ENCODE measurements at places on chromosomes 13 and 19. TPM values are rescaled to one million over a fixed set of nuclear protein-coding genes. Genes with fewer than 3 reads are reported as not detected.

FOXA3 gene
- total RNA-seq = 1.1 TPM

ZNF177 gene
- 1.2 TPM for total RNA-seq

- no peak for DNase-seq
These were observed at the start of gene MPND for GRCh38 chr19:4343370-4344307. Gene MPND, plus strand, starts transcription at chr19:4343562. Its CDS starts 32 bp downstream, at chr19:4343594.

DNA sequence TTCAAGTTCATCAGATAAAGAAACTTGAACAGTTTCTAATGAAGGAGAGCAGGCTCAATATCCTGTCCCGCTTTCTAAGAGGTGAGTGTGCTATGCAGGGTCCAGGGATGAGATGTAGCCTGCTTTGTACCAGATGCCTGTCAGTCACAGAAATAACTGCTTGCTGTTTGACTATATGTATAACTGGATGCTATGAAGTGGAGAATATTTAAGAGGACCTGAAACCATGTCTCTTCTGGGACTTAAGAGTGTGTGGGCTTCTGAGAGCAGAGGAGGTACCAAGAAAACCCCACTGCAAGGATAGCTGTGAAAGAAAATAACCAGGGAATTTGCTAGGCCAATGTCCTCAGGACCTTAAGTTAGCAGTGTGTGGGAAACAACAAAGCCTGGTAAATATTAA is 246.3 kb upstream of the RFC3 start:
- DNase-seq = no peak

DNA sequence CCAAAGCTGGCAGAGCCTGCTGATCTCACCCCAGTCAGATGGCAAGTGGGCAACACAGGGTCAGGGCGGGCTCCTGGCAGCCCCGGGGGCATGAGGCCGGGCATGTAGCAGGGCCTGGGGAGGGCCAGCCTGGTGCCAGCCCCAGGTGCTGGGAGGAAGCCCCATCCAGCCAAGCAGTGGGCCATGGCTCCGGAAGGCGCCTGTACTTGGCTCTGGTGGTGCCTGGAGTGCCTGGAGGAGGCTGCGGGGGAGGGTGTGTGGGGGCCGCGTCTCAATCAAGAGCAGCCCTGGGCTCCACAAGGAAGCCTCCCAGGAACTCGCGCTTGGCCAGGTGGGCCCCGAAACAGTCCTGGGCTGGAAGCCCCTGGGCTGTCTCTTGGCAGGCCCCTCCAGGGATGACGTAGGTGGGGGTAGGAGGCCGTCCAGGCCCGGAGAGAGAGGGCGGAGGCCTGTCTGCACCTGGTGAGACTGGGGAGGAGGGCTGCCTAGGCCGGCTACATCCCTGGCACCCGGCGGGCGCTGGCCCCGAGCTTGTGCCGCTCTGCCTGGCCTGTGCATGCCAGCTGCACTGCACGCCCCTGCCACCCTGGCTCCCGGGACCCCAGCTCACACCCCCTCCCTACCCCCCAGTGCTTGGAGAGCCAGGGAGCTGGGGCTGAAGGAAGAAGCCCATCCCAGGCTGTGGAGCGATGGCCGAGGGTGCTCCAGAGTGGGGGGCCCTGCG is 45.9 kb downstream of the COMP start:
- no peak for DNase-seq

DNA sequence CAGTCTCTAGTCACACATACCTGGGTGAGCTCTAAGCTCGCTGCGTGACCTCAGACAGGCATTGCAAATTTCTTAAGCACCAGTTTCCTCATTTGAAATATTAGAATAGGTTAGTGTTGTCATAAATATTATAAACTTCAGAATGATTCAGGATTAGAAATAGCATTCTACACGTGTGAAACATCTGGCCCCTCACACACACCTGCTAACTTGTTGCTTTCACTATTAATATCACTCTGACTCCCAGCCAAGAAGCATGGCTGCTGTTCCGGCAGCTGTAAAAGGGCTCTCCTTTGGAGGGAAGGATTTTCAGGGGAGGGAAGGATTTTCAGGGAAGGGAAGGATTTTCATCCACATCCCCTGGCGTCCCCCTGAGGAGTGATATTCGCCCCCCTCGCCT is 161.3 kb upstream of the GPR12 start:
- no peak for DNase-seq
